ENCODE measurements at places on chromosomes 1 and 21. TPM values are rescaled to one million over a fixed set of nuclear protein-coding genes. Genes with fewer than 3 reads are reported as not detected.

- DNase-seq, result peak; percentile 20
Observed at GRCh38 chr1:53377438-53377841, 49.6 kb upstream of the LRP8 start.

DNA sequence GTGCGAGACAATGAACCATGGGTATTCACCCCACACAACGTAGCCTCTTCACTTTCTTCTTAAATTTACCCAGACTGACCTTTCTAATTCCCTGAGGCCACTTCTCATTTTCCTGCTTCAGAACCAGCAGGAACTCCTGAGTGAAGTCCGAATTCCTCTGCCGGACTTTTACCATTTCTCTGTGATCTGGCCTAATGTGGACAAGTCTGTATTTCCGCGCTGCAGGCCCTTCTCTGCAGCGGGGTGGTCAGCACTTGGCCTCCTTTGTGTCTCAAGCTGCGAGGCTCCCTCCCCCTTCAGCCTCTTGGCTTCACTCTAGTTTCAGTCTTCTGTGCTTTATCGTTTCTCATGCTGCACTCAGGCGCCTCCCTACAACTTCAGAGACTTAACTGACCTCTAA is 9.4 kb upstream of the CTBS start:
- no peak for DNase-seq

- DNase-seq, result no peak
Observed at GRCh38 chr1:110643879-110644472, 30.8 kb downstream of the KCNA3 start.

- no peak for DNase-seq
Observed at GRCh38 chr21:16004086-16004485, 274.3 kb downstream of the USP25 start.

Gene TRIM46
- polyA plus RNA-seq, result 0.27 TPM

GRCh38 chr1:162276493-162276892 is 100.2 kb downstream of the SPATA46 start:
- DNase-seq, result peak; percentile 59

Gene REN
- not detected for polyA plus RNA-seq

Gene PKP1
- polyA plus RNA-seq, result 0.45 TPM

- DNase-seq, result no peak
Observed at GRCh38 chr1:213054733-213055591, 3.9 kb downstream of the RPS6KC1 start.

Gene PPCS
- polyA plus RNA-seq, result 116 TPM
